Left kidney (tissue), 8 donors: ENCODE measurements at places on chromosomes 7 and 10.

- peak; percentile 52 for DNase-seq
Measured at GRCh38 chr10:27153845-27154193, 365 bp downstream of the YME1L1 start.

DNA sequence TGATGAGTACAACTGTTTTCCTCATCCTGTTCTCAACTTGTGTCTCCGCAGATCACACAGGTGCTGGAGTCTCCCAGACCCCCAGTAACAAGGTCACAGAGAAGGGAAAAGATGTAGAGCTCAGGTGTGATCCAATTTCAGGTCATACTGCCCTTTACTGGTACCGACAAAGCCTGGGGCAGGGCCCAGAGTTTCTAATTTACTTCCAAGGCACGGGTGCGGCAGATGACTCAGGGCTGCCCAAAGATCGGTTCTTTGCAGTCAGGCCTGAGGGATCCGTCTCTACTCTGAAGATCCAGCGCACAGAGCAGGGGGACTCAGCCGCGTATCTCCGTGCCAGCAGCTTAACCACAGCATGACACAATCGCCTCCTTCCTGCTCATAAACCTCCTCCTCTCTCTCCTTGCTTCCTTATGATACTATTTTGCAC lies 126.7 kb upstream of the PRSS58 start:
- no peak for DNase-seq

GRCh38 chr10:116849248-116850057 lies at the start of gene ENO4:
TSS of gene ENO4 (plus strand) at chr10:116849499. CDS start at chr10:116849567, 68 bp downstream.
- peak; percentile 92 for DNase-seq

GRCh38 chr7:81590131-81590530 lies 179.7 kb downstream of the HGF start:
- peak; percentile 2 for DNase-seq

- peak; percentile 59 for DNase-seq
Measured at GRCh38 chr10:113059371-113059780, 109.3 kb downstream of the TCF7L2 start.

DNA sequence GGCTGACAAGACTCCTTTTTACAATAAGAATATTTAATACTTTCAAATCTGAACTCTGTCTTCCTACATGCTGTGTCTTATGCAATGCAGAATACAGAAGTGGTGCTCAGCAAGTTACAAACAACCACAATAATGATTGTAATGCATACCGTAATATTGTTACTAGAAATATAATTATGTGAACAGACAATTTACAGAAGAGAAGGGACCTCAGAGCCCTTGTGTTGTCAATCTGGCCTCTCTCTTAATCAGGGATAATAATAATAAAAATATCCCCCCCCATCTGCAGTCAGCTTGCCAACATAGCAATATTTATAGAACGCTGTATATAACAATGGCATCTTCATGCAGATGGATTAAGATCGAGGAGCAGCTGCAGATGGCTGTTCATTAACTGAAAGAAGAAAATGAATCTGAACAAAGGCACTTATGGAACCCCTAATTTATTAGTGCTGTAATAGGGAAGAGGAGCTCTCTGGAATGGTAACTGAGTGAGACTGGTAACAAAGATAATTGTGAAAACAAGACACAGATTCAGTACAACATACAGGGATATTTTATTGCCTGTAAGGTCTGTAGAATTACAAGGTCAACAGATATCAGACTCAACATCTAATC lies 106.3 kb downstream of the TMEM26 start:
- peak; percentile 20 for DNase-seq

DNA sequence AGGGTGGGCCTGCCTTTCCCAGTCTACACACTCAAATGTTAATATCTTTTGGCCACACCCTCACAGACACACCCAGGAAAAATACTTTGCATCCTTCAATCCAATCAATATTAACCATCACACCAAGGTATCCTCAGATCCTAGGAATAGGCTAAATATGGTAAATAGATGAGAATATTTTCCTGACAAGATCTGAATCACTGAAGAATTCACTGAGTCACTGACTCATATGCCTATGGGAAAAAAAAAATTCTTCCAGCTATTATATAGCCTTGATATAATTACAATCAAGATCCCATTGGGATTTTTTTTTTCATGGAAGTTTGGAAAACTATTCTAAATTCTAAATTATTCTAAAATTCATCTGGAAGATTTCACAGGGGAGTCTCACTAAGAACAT lies 65.8 kb downstream of the INHBA start:
- DNase-seq: no peak

DNA sequence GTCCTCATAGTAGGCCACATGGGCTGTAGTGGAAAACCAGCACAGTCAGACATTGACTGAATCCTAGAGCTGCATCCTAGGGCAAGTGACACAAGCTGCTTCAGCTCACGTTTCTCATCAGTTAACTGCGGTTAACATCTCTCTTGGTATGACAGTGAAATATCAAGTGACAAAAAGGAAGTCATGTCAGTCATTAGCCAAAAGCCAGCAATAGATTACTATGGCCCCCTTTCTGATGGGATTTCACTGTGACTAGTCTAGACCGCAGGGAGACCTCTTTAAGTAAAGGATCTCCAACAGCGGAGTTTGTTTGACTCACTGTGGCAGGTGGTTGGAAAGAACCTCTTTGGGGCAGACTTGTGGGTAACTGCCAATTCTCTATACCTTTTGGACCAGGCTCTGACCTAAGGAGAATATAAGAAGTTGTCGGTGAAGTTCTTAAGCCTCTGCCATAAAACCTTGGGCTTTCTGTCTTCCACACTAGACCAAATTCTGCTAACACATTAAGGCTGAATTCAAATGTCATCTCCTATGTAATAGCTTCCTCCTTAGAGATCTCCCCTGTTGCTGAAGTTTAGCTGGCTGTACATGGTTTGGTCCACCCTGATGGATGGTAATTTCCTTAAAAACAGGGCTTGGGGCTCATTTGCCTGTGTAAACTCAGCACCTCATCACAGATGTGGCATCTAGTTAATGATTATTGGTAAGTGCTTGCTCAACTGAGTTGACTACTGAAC lies 115.3 kb downstream of the SGMS1 start:
- no peak for DNase-seq

DNA sequence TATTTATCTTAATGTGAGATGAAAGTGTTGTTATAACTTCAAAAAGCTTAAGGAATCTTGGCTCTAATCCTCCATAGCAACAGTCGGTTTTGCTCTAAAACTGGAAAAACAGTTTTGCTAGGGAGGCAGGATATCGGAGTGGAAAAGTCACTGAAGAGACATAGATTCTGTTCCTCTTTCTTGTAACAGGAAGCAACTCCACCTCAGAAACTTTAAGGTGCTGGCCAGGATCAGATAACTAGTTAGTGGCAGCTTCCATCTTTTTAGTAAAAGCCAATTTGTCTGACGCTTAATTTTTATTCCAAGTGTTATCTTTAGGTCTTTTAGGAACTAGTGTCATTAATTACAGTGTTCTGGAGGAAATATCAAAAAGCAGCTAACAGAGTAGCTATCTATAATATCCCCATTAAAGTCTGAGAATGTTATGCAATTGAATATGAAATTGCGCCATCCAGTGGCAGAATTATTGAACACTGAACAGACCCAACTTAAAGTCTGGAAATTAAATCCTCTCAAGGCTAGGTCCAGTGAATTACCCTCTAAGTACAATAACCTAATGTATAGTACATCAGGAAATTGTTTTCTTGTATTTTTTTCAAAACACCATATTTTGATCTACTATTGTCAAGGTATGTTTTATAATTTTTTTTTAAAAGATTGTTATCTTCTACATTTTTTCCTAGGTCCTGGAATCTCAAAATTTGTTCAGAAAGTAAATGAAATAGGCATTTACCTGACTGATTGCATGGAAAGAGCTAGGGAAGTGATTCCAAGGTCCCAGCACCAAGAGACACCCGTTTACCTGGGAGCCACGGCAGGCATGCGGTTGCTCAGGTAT lies 65.9 kb upstream of the CC2D2B start:
- DNase-seq: peak; percentile 77

- no peak for DNase-seq
Measured at GRCh38 chr7:12706900-12707536, 19.6 kb downstream of the ARL4A start.

GRCh38 chr10:5949009-5949759 lies 28.2 kb downstream of the IL15RA start:
- peak; percentile 53 for DNase-seq

- no peak for DNase-seq
Measured at GRCh38 chr7:6375348-6376101, 72.2 kb downstream of the DAGLB start.

DNA sequence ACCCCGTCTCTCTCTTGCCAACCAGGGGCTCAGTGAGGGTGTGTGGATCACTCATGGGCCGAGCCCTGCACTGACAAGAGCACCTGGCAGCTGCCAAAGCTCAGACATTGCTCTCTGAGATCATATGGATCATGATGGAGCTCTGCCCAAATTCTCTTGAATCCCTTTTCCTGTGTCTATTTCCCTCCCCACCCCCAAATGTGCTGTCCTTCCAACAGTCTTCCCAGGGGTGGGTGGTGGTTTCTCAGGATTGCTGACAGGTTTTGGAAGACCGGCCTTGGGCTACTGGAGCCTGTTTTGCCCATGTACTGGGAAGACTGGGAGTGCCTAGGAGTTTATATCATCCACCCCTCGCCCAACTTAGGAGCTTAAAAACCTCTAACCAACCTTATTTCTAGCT lies 10.5 kb downstream of the ARHGAP22 start:
- no peak for DNase-seq

GRCh38 chr10:10796774-10797415 lies 220.8 kb upstream of the CELF2 start:
- DNase-seq: no peak

- DNase-seq: peak; percentile 84
Measured at GRCh38 chr7:148535217-148535616, 55.3 kb upstream of the C7orf33 start.

DNA sequence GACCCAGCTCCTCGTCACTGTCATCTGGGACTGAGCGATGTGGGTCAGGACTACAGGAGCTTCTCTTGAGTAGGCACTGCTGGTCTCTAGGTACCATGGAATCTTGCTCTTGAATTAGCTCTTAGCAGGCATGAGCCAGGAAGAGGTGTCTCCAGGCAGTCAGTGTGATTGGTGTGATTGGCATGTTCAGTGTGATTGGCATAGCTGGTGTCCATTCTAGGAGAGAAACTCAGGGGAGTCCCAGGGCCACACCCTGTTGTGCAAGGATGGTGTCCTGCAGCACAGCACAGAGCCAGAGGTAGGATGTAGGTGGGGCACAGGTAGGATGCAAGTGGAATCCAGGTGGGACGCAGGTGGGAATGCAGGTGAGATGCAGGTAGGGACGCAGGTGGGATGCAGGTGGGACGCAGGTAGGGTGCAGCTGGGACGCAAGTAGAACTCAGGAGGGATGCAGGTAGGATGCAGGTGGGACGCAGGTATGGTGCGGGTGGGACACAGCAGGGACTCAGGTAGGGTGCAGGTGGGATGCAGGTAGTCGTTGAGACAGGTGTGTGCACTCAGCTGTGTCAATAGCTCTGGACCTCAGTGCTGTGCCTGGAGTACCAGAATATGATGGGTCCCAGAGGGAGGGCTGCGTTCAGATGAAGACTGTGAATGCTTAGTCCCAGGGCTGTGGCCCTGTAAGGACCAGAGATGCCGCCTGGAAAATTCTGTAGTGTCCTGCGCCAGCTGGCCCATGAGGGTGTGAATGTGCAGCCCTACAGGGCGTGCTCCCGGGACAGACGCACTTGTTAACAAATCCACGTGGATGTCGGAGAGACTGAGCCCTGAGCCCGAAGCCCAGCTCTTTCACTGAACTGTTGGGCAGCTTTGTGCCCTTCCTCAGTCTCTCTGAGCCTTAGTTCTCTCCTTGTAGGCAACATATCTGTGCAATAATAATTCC lies 248.2 kb upstream of the PITRM1 start:
- no peak for DNase-seq

DNA sequence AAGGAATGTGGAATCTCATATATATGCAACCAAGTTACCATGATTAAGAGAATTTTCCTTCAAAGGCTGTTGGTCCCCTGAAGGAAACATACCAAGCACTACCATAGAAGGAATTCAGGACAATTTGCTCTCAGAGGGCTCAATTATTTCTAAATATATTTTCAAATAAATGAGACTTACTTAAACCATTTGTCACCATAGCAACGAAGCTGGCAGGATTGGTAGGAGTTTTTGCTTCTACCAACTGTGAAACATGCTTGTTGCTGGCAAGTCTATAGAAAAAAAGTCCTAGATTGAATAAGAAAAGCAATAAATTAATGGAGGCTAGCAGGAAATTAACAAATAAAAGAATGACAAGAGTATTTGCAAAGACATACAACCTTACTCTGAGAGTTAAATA lies 156.9 kb upstream of the NPSR1 start:
- DNase-seq: no peak

- DNase-seq: no peak
Measured at GRCh38 chr10:14543046-14543903, 212.6 kb upstream of the FRMD4A start.

GRCh38 chr10:5147255-5147980 lies 37.5 kb downstream of the AKR1C8 start:
- no peak for DNase-seq

DNA sequence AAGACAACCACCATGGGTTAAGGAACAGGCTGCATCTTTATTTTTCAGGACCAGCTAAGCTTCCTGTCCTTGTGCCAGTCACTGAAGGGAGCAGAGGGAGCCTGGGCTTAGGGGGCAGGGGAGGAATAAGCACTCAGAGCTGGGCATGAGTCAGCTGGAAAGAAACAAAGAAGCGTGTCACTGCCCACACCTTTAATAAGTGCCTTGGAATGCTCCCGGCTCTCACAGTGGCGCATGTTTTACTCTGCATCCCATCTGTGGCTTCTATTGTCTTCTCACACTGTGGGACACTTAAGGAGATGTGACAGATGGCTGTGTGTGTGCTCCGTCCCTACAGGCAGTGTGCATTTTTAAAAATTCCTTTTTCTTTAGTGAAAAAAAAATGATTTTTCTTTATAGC lies 71.7 kb downstream of the MTURN start:
- DNase-seq: no peak

- DNase-seq: no peak
Measured at GRCh38 chr7:36658335-36659171, 65.7 kb downstream of the AOAH start.

- DNase-seq: no peak
Measured at GRCh38 chr7:107998660-107999480, 4.1 kb downstream of the LAMB1 start.

- no peak for DNase-seq
Measured at GRCh38 chr10:106513352-106513771, 651.1 kb downstream of the SORCS1 start.

- DNase-seq: no peak
Measured at GRCh38 chr7:47539398-47540052, 42.4 kb downstream of the TNS3 start.

GRCh38 chr7:13188922-13189321 lies 501.5 kb downstream of the ARL4A start:
- DNase-seq: no peak

GRCh38 chr7:136030330-136030729 lies 53.2 kb upstream of the MTPN start:
- DNase-seq: no peak

DNA sequence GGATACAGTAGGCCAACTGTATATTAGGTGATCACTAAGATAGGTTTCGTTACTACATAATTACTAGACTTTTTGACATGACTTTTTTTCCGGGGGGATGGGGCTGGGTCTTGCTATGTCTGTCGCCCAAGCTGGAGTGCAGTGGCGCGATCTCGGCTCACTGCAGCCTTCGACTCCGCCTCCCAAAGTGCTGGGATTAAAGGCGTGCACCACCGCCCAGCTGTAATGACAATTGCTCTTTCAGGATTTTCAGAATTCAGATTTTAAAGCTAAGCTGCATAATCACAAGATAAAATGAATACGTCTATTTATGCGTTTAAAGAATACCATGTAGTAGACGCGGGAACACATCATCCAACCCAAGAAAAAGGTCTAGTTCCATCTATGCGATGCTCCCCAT lies 982 bp downstream of the IDI1 start:
- DNase-seq: no peak
